Activated CD8-positive, alpha-beta memory T cell treated with anti-CD3 and anti-CD28 coated beads for 1 hour (primary cell): ENCODE measurements at places on chromosomes 5 and 9.

GRCh38 chr9:90827181-90827871 lies 25.7 kb downstream of the SYK start:
- no peak for DNase-seq

DNA sequence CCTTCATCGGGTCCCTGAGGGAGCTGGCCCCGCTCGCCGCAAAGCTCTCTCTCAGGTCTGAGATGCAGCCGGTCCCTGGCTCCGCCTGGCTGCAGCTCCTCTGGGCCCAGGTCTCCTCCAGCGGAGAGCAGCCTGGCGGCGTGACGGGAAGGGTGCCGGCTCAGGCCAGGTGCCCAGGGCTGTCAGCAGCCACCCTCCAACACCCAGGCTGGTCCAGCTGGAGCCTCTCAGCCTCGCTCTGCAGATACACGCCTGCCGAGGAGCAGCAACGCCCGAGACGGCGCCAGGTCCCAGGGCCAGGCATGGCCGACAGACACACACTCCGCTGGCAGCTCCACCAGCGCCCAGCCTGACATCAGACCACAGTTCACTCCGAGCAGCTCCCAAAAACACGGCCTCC lies 25.6 kb downstream of the FAM163B start:
- no peak for DNase-seq

- DNase-seq = no peak
Observed at GRCh38 chr5:159936686-159937329, 20.5 kb downstream of the ADRA1B start.

- no peak for DNase-seq
Observed at GRCh38 chr5:142821733-142822487, 51.7 kb downstream of the ARHGAP26 start.

DNA sequence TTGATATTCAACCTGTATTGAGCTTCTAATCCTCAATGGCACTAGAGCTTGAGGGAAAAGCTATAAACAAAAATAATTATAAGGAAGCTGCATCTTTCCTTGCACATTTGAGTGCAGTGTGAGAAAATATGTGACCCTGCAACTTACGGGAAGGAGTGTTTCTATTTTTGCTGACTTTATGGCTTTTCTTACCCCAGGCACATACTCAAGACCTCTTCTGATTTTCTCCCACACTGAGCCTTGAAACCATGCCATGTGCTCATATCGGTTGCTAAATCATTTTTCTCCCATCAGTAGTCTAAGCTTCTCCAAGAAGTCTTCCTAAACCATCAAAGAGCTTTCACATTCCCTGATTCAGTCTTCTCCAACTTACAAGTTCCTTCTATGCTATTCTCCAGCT lies 91.5 kb downstream of the CDH6 start:
- DNase-seq = no peak

DNA sequence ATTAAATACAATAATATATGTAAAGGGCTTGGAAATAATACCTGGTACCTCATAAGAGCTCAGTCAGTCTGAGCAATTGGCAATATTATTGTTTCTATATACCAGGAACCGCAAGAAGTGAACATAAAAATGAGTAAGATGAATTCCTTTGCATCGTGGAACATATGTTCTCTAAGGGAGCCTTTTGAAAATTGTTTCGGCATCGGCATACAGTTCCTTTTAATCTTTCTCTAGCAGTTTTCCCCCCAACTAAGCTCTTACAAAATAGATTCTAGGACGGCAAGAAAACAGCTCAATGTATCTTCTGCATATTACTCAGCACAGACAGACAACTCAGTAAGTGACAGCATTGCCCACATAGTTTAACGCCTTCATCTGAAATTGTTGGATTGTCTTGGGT lies 426.6 kb upstream of the WWC1 start:
- DNase-seq = no peak

- DNase-seq = no peak
Observed at GRCh38 chr9:120736881-120737280, 22.6 kb upstream of the MEGF9 start.

GRCh38 chr5:30502277-30502676 lies 691.2 kb upstream of the CDH6 start:
- no peak for DNase-seq

- DNase-seq = no peak
Observed at GRCh38 chr9:107144475-107144874, 138.6 kb upstream of the RAD23B start.

DNA sequence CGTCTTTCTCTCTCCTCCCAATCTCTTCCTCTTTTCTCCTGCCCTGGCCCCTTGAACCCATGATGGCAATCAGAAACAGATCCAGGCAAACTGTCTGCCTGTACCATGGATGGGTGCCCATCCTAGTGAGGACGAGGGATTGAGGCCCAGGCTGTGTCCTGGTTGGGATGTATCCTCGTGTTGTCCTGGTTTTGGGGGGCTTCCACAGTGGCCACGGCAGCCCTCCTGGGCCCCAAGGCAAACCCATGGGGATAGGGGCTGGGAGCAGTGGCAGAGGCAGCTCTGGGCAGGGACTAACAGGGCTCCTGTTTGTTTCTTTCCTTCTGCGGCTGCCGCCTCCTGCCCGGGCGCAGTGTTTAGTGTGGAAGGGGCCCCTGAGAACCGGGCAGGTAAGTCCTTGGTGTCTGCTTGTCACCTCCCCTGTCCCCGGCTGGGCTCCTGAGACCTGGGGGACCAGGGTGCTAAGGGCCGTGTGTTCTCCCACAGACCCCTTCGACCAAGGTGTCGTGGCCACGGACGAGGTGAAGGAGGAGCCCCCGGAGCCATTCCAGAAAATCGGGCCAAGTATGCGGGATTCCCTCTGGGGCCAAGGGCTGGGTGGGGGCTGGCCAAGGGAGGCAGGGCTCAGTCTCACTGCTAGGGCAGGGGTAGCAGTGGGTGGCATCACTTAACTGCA lies 70.0 kb downstream of the AMBP start:
- no peak for DNase-seq

DNA sequence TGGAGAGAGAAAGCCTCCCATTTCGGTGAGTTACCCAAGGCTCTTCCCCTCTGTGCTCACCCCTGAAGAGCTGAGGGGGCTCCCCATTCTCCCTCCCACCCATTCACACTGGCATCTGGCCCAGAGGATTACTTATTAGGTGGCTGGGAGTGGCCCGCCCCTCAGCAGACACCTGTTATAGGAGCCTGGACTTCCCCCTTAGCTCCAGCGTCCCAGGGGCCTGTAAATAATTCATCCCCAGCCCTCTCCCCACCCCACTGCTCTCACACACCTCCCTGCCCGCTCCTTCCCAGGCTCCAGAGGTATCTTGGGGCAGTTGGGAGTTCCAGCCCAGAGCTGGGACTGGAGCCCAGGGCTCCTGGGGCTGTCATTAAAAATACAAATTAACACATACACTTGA lies 11.6 kb upstream of the SLC6A7 start:
- no peak for DNase-seq

DNA sequence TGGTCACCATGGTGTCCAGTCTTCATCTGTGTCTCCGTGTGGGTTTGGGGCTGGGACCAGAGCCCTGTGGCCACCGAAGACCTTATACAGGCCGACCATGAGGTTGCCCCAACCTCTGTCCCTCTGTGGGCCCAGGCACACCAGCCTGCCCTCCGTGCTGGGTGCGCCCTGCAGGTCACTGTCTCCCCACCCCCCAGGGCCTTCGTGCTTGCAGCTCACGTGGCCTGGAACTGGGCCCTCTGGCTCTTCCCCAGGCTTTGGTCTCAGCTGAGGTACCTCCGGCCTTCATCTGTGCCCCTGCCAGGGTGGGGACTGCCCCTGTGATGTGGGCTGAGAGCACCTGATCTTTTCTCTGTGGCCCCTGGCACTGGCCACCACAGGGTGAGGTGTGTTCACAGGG lies 92.1 kb downstream of the RXRA start:
- no peak for DNase-seq

DNA sequence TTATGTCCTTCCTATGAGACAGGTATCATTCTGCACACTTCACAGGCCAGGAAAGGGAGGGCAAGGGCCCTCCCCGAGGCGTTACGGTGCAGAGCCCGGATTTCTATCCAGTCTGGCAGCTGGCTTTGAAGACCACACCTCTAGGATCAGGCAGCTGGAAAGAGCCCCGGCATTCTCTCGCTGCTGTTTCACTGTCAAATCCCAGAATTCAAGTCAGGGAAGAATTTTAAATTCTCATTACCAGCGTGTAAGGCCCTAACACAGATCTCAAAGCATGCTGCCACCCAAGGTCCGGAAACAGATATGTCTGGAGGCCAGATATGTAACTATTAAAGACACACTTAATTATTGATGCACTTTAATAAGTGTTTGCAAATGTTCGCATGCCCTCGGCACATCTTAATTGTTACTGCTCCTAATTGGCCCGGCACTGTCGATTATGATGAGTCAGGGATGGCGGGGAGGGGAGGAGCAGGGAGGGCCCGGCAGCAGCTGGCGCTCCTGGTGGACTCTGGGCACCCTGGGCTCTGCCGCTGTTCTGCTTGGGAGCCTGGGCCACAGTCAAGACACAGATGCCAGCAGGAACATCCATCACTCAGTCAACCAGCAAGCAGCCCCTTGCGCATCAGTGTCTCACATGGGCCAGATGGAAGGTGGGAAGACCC lies 76.3 kb upstream of the BARHL1 start:
- DNase-seq = no peak

- no peak for DNase-seq
Observed at GRCh38 chr9:97830884-97831829, 21.9 kb upstream of the FOXE1 start.

DNA sequence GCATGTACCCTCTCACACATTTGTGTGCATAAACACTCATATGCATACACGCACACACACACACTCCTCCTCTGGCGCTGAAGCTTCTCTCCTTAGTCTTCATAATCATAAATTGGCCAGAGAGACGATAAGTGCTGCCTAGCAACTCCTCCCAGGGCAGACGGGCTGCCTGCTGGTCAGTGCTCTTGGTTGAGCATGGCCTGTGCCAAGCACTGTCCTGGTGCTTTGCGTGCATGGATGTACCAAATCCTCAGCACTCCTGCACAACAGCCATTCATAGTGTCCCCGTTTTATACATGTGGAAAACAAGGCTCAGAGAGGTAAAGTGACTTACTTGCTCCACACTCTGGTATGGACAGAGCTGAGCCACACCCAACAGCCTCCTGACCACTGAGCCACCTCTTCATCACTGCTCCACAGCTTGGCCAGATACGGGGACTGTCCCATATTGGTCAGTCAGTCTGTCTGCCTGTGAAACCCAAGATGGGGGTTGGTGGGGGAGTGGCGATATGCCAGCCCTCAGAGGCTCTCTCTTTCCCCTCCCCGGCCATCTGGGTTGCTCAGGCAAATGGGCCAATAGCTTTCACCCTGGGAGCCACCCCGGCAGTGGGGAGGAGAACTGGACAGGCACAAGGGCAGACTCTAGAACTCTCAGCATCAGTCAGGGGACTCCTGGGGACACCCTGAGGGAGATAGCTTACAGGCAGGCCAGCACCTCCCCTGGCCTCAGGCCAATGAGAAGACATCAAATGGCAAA lies 64.3 kb upstream of the GARNL3 start:
- DNase-seq = no peak

DNA sequence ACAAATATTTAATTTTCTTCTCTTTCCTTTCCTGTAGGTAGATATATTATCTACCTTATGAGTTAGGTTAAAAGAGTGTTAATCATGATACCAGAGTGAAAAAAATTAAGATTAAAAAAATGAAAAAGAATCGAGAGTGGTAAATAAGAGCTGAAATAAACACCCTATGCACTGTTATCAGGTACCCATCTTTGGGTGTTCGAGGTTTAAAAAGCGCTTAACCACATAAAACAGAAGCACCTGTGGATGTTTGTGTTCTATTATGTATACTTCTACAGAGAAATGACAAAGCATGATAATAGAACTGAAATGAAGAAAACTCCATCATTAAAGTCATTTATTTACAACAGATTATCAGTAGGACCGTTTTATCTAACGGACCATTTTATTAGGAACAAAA lies 25.7 kb upstream of the GCNT4 start:
- DNase-seq = no peak

DNA sequence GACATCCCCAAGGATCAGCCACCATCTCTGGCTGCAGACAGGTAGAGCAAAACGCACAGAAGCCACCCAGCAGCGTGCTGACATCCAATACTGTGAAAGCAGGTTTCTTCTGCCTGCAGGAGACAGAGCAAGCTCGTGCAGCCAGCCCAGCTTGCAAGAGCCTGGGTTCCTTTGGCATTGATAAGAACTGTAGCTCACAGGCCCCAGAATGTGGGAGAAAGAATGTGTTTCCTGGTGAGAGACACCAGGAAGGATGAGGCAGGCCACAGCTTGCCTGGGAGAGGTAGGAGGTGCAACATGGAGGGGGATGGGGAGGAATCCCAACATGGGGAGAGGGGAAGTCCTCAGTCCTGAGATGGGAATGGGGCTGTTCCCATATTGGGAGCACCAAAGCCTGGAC lies 34.0 kb upstream of the ARAP3 start:
- DNase-seq = no peak

GRCh38 chr9:88303721-88304451 lies 84.4 kb upstream of the SPIN1 start:
- no peak for DNase-seq

GRCh38 chr9:13395156-13395555 lies 115.7 kb upstream of the MPDZ start:
- no peak for DNase-seq

DNA sequence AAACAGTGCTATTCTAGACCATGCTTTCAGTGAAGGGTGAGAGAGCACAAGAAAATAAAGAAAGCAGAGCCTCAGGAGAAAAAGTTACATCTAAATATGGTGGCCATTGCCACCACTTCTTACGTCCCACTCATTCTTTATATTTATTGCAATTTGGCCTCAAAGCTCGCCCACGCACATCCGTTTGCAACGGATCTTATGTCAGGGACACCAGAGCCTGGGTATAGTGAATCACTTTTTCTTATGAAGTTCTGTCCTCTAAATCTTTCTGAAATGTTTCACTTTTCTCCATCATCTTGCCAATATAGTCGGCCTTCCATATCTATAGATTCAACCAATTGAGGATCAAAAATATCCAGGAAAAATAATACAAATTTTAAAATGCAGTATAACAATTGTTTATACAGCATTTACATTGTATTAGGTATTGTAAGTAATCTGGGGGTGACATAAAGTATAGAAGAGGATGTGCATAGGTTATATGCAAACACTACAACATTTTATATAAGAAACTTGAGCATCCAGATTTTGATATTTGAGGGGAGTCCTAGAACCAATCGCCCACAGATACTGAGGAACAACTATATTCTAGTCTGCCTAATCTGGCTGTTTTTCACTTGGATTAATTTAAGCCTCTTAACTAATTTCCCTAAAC lies 35.2 kb downstream of the GOLPH3 start:
- no peak for DNase-seq

DNA sequence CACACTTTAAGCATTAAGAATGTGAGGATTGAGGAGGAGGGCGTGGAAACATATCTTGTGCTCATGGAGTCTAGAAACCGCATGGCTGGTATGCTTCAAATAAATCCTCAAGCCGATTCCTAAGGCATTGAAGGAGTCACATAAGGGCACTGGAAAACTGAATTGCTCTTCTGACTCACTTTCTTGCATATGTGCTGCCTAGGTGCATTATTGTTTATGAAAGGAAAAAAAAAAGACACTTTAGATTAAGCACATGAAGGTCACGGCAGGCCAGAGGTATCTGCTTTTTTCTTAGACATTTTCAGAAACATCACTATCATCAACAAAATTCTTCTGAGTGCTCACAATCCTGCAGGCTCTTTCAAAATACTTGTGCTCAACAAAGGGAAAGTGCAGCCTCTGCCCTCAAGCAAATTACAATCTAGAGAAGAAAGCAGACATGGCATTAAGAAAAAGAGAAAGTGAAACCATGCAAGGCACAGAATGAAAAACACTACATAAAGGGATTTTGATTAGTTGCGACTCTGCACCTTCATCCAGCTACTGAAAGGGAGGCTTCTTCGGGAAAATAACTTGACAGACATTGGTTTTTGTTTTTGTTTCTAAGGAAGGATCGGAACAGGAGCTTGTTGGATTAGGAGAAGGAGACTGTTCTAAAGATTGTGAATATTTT lies 2117.6 kb downstream of the MAT2B start:
- no peak for DNase-seq
